ENCODE measurements at places on chromosomes 7 and 10.

- DNase-seq: no peak
These were observed 60.7 kb downstream of the SMURF1 start for GRCh38 chr7:99083068-99083651.

GRCh38 chr10:72736176-72736827 lies 44.4 kb downstream of the MCU start:
- DNase-seq: peak; percentile 48

DNA sequence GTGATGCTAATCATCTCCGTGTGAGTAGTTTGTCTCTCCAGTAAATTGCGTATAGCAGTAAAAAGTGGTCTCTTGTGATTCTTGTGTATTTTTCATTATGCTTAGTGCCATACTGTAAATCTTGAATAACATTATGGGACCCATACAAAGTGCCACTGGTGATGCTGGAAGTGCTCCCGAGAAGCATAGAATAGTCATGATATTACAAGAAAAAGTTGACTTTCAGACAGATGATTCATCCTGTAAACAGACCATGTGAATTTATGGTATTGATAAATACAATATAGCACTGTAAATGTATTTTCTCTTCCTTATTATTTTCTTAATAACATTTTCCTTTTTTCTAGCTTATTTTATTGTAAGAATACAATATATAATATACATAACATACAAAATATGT lies 74.6 kb upstream of the CDK6 start:
- DNase-seq: no peak

DNA sequence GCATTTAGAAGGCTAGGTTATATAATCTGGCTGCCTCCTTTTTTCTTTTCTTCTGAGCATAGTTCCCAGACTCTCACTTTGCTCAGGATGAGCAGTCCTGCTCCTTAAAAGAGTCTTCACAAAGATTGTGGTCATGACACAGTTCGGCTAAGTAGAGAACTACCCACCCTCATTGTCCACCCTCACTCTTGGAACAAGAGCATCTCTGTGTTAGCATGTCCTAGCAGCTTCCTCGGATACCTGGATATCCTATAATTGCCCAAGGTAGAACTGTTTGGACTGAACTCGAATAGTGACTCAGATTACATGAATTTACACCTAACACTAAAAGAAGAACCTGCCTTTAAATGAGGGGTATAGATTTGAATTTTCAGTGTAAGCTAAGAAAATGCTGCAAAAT lies 572.0 kb downstream of the SUGCT start:
- DNase-seq: no peak

DNA sequence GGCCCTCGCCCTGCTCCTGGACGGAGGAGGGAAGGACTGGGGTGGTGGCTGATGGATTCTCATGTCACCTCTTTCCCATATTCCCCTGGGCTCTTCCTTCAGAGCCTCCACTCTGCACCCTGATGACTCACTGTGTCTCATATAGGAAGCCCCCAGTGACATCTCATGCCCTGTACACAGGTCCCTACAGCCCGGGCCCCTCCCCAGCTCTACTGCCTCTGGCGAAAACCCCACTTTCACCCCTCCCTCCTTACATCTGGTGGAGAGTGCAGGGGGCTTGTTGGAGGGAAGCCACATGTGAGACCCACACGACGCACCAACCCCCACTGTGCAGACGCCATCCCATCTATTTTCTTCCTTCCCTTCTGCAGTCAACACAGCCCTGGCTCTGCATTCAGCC lies 72.8 kb upstream of the ZNF479 start:
- DNase-seq: no peak

DNA sequence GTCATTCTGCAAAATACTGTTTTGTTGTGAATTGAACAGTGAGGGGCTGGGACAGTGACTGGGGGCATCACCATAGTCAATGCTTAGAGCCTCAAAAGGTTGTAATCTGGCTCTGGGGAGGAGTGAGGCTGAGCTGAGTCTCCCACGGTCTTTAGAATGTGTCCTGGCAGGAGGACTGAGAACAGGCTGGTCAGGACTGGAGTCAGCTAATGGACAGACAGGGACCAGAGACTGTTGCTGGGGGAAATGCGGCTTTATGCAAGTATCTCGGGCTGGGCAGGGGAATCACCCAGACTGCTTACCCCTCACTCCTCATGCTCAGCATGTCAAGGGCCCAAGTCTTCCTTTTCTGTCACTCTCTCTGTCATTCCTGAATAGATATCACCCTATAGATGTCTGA lies 346.5 kb downstream of the TYW1 start:
- DNase-seq: no peak

- DNase-seq: no peak
These were observed at the start of gene NPC1L1 for GRCh38 chr7:44541028-44541869. TSS of gene NPC1L1 (minus strand) at chr7:44541330. CDS start at chr7:44541259, 71 bp downstream.

GRCh38 chr10:29760138-29760900 lies 125.5 kb upstream of the SVIL start:
- DNase-seq: no peak

DNA sequence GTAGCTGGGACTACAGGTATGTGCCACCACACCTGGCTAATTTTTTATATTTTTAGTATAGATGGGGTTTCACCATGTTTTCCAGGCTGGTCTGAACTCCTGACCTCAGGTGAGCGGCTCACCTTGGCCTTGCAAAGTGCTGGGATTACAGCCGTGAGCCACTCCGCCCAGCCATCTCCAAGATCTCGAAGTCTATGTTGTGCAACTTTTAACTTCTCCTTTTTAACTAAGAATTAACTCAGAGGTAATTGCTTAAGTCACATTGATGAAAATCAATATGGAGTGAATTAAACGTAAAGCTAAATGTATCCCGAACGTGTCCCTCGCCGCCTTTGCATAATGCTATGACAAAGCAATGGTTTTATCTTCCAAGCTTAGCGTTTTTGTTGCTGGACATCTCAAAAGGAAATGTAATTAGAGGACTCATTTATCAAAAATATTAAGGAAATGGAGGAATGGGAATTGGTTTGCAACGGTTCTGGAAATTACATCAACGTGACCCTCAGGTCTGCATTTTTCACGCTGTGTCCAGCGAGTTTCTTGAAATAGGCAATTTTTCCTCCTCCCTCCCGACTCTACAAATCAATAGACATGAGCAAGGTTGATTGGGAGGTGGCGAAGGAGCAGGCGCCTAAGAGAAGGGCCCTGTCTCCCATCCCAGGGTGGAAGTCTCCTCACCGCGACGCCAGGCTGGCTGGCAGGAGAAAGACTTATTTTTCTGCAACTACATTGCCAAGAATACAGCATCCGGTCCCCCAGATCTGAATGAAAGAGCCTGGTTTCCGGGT lies 89.8 kb downstream of the TMEM130 start:
- DNase-seq: no peak

- DNase-seq: no peak
These were observed 26.0 kb downstream of the AMZ1 start for GRCh38 chr7:2713978-2714377.

- DNase-seq: no peak
These were observed 58.1 kb downstream of the ENO4 start for GRCh38 chr10:116907245-116907987.

DNA sequence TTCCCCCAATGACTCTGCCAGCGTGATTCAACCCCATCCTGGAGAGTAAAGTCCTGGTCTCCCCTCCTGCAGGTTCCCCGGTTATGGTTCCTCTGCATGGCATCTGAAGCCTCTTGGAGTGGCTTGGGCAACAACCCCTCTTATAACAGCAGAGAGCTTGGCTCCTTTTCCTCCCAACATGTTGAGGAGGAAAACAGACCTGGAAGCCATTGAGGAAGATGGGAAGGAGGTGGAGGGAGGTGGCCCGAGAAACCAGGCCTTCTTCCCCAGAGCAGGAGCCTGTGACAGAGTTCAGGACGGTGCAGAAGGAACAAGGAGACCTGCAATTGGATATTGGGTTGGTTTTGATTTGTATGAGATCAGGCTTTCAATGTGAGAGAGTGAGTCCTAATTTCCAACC lies 184.0 kb upstream of the ADCY1 start:
- no peak for DNase-seq
